Stimulated activated CD8-positive, alpha-beta memory T cell treated with anti-CD3 and anti-CD28 coated beads, Interleukin-7, amount 100 ng/mL, for 4 hours (primary cell): ENCODE measurements at places on chromosomes 7 and 10.

DNA sequence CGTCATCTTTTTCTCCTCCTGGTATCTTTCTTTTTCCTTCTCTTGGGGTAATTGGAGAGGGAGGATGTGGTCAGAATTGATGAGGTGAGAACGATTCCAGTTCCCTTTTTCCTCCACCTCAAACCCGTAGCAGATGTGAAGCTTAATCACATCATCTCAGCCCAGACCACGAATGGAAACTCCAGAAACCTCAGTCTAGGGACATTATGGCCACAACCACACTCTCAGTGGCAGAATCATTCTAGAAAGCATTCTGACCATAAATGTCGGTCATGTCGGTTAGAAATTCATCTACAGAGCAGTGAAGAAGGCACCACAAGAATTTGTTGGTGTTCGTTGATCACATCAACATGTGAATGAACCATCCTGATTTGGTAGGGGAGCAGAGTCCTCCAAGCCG, 78.7 kb downstream of the GATA3 start:
- no peak for DNase-seq

DNA sequence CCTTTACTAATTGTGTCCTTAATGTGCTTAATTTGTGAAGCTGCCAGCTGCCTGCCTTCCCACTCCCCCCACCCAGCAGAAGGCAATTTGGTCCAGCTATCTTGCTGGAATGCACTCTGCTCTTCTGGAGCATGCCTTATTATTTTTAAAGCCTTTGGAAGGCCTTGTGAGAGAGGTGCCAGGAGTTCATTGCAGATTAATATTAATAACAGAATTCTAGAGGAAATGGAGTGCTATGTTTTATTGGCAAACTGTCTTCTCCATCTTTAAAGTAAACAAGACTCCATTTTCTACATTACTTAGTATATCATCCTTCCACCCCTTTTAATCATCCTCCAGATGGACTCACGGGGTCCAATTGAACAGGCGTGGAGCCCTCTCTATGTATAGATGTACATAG, 50.8 kb upstream of the ZNF32 start:
- no peak for DNase-seq

DNA sequence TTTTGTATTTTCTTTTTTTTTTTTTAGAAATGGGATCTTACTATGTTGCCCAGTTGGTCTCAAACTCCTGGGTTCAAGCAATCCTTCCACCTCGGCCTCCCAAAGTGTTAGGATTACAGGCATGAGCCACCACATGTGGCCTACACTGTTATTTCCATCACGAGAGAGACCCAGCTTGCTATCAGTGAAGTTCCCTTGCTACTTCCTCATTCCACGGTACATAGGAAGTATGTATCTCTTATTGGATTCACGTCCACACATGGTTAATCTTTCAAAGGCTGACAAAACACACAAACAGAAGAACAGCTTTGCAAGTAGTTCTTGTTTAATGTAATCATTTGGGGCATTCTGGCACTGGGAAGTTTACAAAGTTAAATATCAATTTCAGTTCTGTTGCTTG, 50.9 kb downstream of the DCLRE1A start:
- no peak for DNase-seq

DNA sequence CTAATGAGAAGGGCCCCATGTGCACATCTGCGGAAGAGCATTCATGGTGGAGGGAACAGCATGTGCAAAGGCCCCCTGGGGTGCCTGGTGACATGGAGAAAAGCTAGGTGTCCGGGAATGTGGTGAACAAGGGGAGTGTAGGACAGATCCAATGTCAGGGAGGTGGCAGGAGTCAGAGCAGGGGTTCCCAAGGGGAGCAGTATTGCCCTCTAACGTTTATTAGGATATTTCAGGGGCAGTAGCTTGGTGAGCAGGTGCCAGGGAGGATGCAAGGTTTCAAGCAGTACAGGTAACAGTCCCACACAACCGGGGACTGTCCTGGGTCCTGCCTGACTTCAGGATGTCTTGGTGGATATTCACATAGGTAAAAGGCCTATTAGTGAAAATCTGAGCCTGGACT, 209.6 kb downstream of the EMX2 start:
- no peak for DNase-seq

GRCh38 chr10:62554632-62555199, 180.5 kb downstream of the ZNF365 start:
- peak; percentile 3 for DNase-seq

- no peak for DNase-seq
These were observed 27.7 kb upstream of the DDC start for GRCh38 chr7:50592940-50593339.

DNA sequence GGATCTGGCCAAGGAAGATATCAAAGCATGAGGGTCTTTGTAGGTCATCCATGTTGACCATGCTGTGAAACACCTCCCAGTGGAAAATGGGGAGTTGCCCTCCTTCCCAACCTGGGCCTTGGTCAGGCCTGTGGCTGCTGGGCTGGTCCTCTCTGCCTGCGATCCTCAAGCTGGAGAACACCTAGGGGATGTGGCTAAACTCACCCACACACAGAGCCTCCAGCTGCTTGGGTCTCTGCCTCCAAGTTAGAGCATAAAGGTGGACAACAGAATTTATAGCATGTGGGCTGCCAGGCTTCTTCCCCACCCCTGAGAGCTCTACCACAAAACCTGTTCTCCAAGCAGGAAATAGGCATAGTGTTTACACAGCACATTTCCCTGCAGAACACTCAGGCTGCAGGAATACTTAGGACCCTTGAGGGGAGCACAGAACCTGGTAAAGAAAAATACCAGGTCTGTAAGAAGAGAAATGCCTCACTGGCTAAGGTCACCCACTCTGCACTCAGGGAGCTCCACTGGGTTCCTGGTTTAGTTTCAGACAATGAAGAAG, at the start of gene SFTPA2:
SFTPA2 (minus strand) TSS at position 248 of the 550 bp plus-strand sequence. CDS start 924 bp downstream, outside the sequence.
- DNase-seq: no peak

DNA sequence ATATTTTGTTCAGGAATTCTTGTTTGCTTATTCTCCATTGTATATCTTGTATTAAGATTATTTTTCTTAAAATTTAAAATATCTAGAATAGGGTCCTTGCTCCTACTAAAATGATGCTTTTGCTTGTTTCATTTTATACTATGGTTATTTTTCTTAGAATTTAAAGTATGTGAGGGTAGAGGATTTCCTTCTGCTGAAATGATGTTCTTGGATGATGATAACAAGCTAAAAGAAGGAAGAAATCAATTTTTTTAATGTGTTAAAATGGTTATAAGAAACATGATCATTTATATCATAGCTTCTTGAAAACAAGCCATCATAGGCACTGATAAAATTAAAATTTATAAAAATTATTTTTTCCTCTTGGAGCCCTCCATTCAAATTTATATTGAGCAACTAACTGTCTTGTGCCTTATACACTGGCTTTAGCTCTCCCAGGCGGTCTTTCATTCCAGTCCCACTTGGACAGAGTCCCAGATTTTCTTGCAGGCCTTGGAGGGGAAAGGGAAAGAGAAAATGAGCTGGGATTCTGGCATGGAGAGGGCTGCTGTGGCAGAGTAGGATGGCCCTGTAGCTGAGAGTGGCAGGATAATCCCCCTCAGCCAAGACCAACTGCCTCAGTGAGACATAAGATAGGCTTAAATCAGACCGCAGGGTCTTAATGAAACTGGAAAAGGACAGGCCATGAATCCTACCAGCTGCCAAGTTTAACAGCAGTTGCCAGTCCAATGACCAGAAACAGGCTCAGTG, 60.2 kb downstream of the DNAJB9 start:
- no peak for DNase-seq

DNA sequence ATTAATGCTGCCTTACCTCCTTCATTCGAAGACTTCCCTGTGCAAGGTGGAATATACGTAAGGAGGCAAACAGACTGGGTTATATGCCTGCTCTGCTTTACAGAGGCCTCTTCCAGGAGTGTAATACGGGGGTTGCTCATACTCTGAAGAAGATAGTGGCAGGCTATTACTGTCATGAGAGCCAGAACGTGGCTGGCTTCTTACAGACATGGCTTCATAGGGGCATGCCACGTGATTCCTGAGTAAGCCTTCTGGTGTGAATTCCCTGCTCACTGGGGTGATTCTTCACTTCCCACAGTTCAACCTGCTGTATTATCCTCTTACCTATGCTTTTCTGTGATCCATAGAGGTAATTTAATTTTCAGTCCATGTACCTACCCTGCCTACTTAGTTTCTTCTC, 141.8 kb downstream of the ST7 start:
- DNase-seq: no peak

DNA sequence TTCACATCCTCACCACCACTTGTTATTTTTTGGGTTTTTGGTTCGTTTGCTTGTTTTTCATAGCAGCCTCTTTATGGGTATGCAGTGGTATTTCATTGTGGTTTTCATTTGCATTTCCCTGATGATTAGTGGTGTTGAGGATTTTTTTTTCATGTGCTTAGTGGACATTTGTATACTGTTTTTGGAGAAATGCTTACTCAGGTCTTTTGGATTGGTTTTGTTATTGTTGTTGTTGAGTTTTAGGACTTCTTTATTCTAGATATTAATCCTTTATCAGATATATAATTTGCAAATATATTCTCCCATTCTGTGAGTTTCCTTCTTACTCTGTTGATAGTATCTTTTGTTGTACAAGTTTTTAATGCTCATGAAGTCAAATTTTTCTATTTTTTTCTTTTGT, 42.8 kb downstream of the GAD2 start:
- DNase-seq: no peak

DNA sequence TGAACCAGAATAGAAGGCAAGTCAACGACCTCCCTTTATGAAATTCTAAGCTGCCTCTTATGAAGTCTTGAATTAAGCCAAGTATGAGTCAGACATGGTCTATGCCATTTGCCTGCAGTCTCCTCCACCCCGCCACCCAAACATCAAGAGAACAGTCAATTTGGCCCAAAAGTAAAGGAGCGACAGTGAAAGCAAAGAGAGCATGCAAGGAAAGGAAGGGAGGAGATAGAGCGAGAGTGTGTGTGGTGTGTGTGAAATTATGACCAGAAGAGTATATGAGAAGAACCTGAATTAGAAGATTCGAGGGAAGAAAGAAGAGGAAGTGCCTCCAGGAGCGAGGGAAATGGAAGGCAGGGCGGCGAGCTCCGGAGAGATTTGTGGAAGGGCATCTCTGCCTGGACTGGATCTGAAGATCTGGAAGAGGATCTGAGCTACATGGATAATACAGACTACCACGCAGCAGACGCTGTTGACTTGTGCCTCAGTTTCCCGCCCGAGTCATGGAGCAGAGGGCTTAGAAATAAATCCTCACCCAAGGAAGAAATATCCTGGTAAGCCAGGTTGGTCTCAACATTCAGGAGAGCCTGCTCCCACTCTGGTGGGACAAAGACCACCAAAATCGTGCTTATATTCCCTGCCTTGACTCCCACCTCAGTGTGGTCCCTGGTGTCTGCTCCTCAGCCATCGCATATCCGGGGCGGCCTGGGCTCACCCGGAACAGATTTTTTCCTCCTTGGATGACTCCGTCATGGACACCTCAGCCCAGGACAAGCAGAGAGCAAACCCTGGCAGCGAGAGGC, 459 bp downstream of the ZDHHC6 start:
- no peak for DNase-seq

DNA sequence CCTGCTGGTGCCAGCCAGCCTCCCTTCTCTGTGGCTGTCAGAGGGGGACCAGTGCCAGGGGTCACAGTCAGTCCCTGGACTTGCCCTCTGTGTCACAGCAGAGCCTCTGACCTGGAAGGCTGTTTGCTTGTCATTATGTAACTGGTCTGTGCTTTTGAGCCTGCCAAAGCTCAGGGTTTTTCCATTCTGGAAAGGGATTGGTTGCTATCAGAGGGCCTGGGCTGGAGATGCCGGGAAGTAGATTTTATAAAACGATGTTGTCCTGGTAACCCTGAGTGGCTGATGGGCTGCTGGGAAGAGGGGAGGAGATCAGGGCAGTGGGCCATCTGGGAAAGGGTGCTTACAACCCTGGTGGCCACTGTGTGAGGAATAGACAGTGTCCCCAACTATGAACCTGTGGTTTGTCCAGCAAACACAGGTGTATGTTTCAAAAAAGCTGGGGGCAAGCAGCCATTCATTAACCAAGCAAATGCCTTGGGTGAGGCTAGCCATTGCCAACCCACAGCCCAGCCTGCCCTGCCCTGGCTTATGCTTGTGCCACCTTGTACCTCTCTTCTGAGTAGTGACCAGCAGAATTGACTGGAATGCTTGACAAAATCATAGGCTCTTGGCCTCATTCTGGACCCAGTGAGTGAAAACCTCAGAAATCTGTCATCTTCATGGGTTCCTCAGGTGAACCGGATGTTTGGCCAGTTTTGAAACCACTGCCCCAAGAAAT, 21.6 kb downstream of the SFTPD start:
- DNase-seq: no peak

DNA sequence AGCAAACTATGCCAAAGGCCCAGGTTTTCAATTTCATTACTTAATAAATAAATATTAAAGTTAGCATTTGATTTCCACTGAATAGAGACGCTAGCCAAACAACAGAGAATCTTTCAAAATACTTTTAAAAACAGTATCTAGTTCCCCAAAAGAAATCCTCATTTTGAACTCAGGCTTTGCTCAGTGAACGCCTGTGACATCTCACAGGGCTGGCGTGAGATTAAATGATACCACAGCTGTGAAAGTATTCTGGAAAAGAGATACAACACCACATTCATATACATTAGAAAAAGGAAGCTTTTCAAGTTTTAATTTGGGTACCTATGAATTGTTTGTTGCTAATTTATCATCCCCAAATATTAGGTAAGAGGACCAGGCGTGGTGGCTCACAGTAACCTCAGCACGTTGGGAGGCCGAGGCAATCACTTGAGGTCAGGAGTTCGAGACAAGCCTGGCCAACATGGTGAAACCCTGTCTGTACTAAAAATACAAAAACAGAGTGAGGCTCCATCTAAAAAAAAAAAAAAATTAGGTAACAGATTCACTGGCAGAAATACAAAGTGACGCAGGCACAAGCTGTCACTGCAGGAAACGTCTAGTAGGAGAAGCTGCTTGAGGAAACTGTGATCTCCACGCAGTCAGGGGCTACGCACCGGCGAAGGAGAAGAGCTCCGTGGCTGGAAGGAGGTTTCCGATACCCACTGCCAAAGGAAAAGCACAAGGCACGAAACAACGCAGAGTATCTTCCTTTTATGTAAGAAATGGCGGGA, 50.0 kb downstream of the AMZ1 start:
- DNase-seq: no peak

GRCh38 chr7:40598915-40599314, 464.1 kb downstream of the SUGCT start:
- no peak for DNase-seq

DNA sequence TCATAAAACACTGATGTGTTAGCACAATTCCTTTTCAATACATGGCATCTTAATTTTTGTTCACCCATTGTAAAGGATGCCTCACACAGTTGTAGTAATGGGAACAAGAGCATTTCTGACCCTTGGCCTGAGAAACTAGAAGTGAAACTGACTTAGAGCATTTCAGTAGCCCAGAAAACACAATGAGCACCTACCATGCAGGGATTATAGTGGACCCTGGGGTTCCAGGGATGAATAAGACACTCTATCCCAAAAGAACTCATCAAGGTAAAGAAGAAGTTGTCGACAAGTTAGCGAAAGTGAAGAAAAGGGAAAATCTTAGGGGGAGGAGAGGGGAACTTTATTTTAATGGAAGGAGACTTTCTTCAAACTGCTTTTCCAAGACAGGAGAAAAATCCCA, 125.6 kb downstream of the NT5C2 start:
- DNase-seq: no peak

- DNase-seq: peak; percentile 45
These were observed 1.1 kb downstream of the TTYH3 start for GRCh38 chr7:2632733-2633537.

- DNase-seq: no peak
These were observed 26.2 kb downstream of the C1GALT1 start for GRCh38 chr7:7208520-7208919.
